M059J (cell line): ENCODE measurements at places on chromosomes 7 and 10. TPM values are rescaled to one million over a fixed set of nuclear protein-coding genes. Genes with fewer than 3 reads are reported as not detected.

GRCh38 chr7:111098011-111098925 is 7.3 kb downstream of the LRRN3 start:
- peak; percentile 22 for DNase-seq

HOXA2 gene
- 1.7 and 2.2 TPM in 2 replicates for total RNA-seq

DNA sequence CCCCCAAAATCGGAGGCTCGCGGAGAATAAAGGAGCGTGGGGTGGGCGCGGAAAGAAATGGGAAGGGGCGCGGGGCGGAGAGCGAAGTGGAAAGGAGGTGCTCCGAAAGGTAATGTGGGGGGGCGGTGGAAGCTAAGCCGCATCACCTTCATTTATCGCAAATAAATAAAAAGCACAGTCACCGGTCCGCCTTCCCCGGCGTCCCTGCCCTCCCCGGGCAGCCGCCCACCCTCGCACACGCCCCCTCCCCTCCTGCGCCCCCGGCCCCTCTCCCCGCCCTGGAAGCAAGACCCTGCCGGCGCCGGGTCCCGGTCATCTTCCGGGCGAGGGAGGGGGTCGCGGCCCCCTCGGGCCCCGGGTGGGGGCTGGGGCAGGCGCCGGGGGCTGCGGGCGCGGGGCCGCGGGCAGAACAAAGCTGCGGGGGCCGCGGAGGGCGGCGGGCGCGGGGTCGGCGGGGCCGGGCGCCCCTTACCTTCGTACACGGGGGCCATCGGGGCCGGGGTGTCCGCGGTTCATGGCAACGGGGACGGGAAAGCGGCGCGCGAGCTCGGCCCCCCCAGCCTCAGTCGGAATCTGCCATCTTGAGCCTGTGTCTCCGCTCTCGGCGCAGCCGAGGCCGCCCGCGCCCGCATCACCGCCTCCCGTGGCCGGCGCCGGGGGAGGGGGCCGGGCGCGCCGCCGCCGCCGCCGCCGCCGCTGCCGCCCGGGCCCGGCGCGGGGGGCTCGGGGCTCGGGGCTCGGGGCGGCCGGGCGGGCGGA is 486 bp downstream of the HIPK2 start:
- peak; percentile 30 for DNase-seq

GRCh38 chr10:80155696-80156215 is 23.2 kb downstream of the PLAC9 start:
- no peak for DNase-seq

EBF3 gene
- not detected in 2 replicates for total RNA-seq

DNA sequence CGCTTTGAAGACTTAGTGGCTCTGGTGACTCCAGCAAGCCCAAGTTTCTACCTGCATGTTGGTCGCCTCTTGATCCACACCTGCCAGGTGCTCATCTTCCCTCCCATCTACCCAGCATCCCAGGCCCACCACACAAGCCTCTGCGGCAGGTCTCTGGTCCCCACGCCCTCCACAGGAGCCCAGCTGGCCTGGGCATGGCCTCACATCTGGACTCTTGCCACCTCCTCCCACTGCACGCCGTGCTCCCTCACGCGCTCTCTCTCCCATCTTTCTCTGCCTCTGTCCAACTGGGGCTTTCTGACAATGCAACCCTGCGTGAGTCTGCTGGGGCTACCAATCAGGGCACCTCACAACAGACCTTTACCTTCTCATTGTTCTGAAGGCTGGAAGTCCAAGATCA is 50.2 kb upstream of the FGFR2 start:
- no peak for DNase-seq

GRCh38 chr7:39702133-39702532 is 78.8 kb downstream of the RALA start:
- no peak for DNase-seq

DNA sequence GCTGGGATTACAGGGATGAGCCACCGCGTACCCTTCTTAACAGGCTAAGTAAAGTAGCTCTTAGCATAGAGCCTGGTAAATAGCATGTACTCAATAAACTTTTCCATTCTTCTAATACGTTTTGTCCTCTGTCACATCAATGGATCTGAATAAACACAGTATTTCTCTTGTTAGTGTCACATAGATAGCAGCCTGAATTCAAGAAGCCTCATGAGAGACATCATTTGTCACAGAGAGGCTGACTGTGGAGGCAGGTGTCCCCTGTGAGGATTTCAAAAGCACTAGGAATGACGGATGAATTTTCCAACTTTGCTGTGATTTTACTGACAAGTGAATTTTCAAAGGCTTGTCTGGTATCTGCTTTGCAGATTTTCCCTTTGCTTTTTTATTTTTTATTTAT is 82.6 kb upstream of the CDC14C start:
- DNase-seq, result no peak

DNA sequence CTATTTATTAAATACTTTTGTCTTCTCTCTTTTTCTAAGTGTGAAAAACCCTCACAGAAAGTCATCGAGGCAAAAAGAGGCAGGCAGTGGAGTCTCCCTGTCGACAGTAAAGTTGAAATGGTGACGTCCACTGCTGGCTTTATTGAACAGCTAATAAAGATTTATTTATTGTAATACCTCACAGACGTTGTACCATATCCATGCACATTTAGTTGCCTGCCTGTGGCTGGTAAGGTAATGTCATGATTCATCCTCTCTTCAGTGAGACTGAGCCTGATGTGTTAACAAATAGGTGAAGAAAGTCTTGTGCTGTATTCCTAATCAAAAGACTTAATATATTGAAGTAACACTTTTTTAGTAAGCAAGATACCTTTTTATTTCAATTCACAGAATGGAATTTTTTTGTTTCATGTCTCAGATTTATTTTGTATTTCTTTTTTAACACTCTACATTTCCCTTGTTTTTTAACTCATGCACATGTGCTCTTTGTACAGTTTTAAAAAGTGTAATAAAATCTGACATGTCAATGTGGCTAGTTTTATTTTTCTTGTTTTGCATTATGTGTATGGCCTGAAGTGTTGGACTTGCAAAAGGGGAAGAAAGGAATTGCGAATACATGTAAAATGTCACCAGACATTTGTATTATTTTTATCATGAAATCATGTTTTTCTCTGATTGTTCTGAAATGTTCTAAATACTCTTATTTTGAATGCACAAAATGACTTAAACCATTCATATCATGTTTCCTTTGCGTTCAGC is 43.4 kb downstream of the TARP start:
- peak; percentile 15 for DNase-seq

DNA sequence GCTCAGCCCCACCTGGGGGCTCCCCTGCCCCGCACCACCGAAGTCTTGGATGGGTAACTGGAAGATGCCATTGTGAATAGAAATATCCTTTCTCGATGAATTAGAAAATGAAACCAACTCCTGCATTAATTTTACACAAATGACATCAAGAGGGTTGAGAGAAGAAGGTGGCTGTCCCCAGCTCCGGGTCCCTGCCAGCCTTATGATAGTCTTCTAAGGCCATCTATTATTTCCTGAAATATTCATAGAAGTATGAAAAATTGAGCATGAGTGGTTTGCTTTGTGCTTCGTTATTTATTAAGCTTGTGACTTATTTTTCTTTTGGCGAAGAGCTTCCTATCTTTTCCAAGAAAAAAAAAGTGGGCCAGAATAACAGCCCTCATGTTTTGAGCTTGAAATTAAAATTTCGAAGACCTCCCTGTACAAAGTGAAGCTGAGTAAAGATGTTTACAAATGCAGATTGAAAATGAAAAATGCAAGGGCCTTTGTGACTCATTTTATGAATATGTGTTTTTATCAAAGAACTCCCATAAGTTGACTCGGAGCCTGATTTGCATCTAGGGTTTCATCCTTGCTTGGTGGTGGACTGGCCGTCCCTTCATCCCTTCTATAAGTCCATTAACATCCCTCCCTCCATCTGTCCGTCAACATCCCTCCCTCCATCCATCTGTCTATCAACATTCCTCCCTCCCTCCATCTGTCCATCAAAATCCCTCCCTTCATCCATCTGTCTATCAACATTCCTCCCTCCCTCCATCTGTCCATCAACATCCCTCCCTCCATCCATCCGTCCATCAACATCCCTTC is 20.5 kb upstream of the CFAP46 start:
- no peak for DNase-seq

DNA sequence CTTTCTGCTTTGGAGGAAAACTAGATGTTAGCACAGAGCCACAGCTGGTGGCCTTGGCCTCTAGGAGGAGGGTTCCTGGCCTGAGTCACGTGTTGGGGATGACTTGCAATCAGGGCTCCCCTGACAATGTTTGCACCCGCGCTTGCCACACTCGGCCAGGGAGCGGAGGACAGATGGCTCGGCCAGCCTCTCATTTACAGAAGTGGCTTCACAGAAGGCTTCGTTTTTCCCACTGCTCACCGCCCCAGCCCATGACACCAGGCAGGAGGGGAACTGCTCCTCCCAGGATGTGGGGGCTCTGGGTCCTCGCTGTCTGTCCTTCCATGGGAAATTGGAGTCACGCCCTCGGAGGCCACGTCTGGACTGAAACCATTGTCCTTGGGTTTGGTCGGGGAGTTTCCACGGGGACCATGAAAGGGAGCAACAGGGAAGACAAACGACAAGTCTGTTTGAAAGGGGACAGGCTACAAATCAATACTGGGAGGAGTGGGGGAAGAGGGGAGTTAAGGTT is 49.6 kb upstream of the UBE3C start:
- DNase-seq, result no peak

CCL24 gene
- total RNA-seq, result not detected in 2 replicates

FGL2 gene
- total RNA-seq, result 0.34 TPM in 1 of 2 replicates, not detected in the other

CAMK2B gene
- 0.49 TPM in 1 of 2 replicates, not detected in the other for total RNA-seq

GRCh38 chr7:26008428-26008827 is 143.6 kb upstream of the NFE2L3 start:
- DNase-seq, result no peak

GRCh38 chr7:24728503-24729364 is 28.5 kb downstream of the GSDME start:
- DNase-seq, result no peak

GRCh38 chr7:25149836-25150235 is 24.8 kb upstream of the CYCS start:
- no peak for DNase-seq

ZNF239 gene
- 1.3 and 5.2 TPM in 2 replicates for total RNA-seq

DNA sequence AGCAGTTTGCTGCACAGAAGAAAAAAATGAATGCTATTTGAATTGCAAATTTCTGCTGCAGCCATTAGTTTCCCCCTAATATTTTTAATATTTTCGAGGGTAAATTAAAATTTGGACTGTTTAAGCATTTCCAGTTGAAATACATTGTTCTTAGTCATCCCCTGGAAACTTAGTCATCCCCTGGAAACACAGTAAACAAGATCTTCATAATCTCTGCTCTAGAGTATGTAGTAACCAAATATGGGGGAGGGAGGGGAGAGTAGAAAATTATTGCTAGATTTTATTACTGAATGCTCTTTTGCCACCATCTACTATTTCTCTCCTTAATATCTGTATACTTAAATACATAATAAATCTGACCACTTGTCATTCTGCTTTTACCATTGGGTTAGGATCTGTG is 1053.3 kb downstream of the SORCS1 start:
- DNase-seq, result no peak

- DNase-seq, result peak; percentile 46
Observed at GRCh38 chr7:134943785-134944400, 42.4 kb upstream of the AGBL3 start.

LRRD1 gene
- total RNA-seq, result not detected in 2 replicates

DNA sequence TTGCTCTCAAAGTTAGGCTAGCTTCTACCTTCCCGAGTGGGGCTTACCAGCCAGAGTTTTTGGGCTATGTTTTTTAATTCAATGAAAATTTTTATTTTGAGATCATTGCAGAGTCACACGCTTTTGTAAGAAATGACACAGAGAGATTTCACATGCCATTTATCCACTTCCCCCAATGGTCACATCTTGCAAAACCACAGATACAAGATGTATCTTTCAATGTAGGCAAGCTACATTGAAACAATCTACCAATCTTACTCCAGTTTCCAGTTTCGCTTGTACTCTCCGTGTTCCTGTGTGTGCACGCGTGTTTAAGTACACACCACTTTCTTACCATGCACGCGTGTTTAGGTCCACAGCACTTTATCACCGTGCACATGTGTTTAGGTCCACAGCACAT is 89.4 kb upstream of the LEP start:
- no peak for DNase-seq

DNA sequence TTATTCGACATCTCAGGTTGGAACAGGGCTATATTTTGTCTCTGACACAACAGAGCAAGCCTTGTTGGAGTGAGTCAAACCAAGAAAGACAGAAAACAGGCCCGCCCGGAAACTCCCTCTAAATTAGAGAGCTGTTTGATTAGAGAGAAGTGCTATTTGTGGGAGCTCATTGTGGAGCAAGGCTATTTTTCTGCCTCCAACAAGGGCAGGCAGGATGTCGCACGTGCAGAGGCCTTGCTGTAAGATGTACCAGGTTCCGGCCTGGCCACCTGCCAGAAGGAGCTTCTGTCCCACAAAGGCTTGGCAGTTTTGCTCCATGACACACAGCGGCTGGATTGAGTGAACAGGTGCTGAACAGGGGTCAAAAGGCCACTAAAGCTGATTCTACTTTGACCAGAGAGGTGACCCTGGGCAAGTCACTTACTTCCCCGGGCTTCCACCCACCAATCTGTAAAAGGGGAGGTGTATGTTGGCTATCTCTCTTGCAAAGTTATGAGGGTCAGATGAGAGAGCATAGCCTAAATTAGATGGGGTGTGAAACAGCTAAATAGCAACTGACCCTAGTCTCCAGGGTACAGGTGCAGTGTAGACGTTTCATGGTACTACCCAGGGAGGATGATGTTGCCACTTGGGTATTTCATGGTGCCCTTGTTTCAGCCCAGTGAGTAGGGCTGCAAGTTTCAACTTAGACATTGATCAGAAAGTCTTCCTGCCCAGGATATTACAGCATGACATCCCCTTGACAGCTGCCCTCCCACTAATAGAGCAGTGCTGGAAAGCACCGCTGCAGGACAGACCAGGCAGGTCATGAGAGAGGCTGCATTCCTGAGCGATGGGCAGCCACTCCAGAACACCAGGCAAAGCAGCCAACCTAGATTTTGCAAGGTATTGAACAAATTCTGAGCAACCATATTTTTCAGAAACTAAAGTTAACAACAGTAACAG is 62.0 kb downstream of the VSTM4 start:
- DNase-seq, result peak; percentile 4

LIPJ gene
- total RNA-seq, result not detected in 2 replicates

DNA sequence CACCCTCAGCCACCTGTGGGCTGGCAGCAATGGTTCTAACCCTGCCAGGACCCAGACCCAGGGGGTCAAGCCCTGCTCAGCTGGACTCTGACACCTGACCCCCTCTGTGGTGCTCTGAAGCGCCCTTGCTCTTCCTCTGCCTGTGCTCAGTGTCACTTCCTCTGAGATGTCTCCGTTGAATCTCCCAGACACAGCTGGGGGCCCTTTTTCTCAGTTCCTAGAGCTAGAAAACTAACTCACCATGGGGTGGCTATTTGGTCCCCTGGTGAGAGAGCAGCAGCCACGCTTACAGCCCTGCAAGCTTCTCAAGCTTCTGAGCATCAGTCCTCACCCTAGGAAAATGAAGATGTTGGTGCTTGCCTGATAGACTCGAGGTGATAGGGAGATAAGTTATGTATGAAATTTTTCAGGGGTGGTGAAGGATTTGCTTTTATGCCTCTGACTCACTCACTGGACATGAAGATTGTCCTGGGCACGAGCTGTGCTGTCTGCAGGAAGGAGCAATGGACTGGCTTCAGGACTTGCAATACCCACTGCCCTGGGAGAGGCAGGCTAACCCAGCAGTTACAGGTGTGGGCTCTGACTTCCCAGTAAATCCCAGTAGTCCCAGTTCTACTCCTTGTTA is 29.6 kb downstream of the COL13A1 start:
- peak; percentile 60 for DNase-seq
